Activated T-cell treated with anti-CD3 and anti-CD28 coated beads, Interleukin-2, amount 50 U/mL, for 48 hours (primary cell): ENCODE measurements at places on chromosomes 6 and 20.

GRCh38 chr6:41894366-41895299 lies 542 bp downstream of the USP49 start:
- no peak for DNase-seq

DNA sequence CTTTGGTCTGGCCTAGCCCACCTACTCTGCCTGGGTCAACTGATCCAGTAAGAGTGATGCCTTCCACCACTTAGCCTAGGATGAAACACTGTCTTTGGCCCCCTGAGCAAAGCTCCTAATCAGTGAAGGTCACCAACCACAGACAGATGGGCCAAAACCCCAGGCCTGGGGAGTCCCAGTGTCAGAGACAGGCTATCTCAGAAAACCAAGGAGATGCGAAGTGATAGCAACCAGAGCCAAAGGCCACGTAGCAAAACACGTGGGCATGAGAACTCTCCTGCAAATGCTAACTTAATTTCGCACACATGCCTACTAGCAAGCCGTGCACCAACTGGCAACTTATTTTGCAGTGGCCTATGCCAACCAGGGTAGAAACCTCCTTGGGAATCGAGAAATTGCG lies 29.1 kb downstream of the AGPAT4 start:
- no peak for DNase-seq

DNA sequence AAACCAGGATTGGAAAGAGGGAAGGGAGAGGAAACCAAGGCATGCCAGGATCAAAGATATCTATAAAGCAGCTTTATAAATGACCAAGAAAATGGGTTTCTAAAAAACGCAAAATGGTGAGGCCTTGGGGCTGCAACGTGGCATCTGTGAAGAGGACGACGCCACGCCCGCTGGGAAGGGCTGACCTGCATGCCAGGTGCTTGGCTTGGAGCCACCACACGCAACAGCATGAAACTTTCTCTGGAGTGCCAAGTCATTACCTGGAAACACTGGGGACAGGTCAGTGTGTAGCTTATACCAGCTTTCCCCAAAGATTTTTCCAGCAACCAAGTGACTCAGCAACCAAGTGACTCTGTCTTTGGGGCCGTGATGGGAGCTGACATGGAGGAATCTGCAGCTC lies 82.5 kb downstream of the POPDC3 start:
- no peak for DNase-seq

GRCh38 chr20:44781118-44781517 lies 29.2 kb downstream of the RIMS4 start:
- DNase-seq, result no peak

GRCh38 chr6:91904586-91905164 lies 1317.8 kb upstream of the MAP3K7 start:
- DNase-seq, result no peak

DNA sequence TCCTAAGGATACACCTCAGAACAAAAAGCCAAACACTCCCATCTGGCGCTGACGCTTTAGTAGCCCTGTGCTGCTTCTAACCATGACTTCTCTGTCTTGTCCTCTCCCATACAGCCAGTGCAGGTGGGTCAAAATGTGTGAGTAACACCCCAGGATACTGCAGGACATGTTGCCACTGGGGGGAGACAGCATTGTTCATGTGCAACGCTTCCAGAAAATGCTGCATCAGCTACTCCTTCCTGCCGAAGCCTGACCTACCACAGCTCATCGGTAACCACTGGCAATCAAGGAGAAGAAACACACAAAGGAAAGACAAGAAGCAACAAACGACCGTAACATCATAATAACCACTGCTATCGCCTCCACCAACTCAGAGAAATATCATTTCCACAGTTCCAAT lies 1.4 kb downstream of the DEFB132 start:
- DNase-seq, result no peak

- DNase-seq, result no peak
These were observed 195.7 kb downstream of the LMBRD1 start for GRCh38 chr6:69601132-69601531.

DNA sequence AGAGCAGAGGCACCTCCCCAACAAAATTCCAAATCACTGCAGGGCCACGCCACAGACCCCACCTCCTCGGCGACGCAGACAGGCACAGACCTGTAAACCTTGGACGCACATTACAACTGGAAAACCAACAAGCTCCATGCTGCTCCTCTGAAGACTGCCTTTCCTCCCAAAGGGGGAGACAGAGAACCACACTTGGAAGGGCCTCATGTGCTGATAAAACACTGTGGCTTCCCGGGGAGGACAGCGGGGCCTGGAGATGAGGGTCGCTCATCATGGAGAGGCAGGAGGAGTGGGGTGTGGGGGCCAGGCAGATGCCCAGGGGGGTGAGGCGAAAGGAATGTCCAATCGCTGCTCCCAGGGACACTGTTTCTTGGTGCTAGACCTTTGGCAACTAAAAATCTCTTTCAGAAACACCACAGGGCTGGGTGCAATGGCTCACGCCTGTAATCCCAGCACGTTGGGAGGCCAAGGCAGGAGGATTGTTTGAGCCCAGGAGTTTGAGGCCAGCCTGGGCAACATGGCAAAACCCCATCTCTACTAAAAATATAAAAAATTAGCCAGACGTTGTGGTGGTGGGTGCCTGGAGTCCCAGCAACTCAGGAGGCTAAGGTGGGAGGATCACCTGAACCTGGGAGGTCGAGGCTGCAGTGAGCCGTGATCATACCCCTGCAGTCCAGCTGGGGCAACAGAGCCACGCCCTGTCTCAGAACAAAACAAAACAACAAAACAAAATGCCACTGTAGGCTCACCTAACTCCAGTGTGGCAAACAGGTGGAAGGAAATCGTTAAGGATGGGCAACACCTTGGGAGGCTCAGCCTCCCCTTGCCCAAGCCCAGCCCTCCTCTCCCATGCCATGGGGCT lies 53.8 kb downstream of the ABHD12 start:
- DNase-seq, result no peak

DNA sequence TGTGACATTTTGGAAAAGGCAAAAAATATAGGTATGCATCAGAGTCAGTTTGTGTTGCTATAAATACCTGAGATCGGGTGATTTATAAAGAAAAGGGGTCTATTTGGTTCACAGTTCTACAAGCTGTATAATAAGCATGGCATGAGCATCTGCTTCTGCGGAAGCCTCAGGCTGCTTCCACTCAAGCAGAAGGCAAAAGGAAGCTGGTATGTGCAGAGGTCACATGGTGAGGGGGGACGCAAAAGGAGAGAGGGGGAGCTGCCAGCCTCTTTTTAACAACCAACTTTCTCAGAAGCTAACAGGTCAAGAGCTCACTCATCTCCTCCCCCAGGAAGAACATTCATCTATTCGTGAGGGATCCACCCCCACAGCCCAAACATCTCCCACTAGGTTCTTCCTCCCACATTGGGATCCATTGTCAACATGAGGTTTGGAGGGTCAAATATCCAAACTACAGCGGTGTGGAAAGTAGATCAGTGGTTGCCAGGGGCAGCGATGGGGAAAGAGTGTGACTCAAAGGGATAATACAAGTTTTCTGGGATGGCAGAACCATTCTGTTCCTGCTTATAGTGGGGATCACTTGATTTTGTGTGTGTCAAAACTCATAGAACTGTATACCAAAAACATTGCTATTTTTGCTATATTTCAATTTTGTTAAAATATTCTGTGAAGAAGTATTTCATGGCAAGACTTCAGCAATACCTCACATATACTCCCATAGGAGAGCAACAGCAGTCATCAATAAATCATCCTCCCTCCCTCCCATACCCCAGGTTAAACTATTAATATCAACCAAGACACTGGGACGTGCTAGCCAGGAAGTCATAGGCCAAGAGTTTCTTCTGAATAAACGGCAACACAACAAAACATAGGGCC lies 9.9 kb upstream of the FAM50B start:
- no peak for DNase-seq
